CD8-positive, alpha-beta memory T cell (primary cell): ENCODE measurements at places on chromosomes 1 and 21.
A peak's percentile ranks its signal among the peaks of the same experiment; 100 is the strongest.

DNA sequence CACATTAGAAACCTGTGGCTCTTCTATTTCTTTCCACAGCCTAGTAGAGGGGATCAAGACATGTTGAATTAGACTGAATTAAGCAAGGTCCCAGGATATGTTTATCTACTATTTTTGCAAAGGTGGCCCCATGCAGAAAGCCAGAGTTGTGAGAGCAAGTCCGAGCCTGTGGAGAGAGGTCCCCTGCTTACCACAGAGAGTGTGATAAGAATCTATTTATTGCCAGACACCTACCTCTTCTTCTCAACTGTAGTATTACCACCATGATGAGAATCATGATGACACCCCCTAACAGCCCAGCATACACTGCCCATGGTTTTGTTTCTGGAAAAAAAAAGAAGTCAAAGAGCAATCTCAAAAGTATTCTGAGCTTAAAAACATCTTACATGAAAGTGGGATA lies 23.0 kb downstream of the SLAMF1 start:
- DNase-seq, result no peak

DNA sequence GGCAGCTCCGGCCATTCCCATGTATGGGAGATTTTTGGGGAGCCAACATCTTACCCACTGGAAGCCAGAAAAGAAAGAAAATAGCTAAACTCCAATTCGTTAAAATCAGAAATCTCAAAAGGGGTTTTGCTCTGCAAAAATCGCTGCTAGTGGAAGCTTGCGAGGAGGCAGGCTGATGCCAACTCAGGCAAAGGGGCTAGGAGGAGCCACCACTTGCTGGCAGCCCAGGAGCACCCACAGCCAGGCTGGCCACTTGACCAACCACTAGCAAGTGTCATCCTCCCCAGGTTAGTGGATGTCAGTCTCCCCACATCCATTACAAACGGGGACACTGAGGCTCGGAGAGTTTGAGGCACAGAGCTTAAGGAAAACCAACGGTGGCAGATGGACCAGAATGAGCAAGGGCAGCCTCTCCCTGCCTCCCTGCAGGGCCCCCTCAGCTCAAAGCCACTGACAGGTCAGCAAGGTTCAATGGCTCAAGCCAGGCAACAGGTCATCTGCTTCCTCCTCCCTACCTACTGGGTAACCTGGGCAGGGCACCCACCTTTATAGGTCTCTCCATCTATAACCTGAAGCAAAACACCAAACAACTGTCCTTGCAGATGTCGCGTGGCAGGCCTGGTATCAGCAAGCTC lies 10.8 kb downstream of the KCNN3 start:
- DNase-seq, result no peak

GRCh38 chr1:162136760-162137159 lies 67.3 kb downstream of the NOS1AP start:
- DNase-seq, result no peak

DNA sequence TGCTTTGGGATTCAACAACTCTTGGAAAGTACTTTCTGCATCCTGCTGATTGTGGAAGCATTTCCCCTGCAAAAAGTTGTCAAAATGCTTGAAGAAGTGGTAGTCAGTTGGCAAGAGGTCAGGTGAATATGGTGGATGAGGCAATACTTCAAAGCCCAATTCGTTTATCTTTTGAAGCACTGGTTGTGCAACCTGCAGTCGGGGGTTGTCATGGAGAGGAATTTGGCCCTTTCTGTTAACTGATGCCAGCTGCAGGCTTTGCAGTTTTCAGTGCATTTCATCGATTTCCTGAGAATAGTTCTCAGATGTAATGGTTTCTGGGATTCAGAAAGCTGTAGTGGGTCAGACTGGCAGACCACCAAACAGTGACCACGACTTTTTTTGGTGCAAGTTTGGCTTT lies 47.6 kb upstream of the GJA5 start:
- DNase-seq, result no peak

GRCh38 chr1:71676979-71677925 lies 596.4 kb upstream of the ZRANB2 start:
- no peak for DNase-seq

GRCh38 chr1:93167006-93167405 lies 13.2 kb downstream of the TMED5 start:
- no peak for DNase-seq

GRCh38 chr1:174258148-174258550 lies 98.8 kb downstream of the RABGAP1L start:
- peak; percentile 25 for DNase-seq

DNA sequence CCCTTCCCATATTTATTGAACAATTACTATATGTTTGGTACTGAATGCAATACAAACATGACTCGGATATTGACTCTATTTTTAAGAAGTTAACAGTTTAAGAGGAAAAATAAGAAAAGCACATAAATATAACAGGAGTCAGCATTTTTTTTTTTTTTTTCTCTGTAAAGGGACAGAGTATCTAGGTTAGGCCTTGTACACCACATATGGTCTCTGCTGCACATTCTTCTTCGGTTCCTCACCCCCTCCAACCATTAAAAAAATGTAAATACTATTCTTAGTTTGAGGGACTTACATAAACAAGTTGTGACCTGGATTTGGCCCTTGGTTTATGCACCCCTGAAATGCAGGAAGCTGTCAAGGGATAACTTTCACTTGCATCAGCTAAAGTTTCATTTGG lies 40.4 kb downstream of the PHC2 start:
- no peak for DNase-seq
